Hippocampal formation (tissue), 2 donors: ENCODE measurements at places on chromosomes 2 and 18.

DNA sequence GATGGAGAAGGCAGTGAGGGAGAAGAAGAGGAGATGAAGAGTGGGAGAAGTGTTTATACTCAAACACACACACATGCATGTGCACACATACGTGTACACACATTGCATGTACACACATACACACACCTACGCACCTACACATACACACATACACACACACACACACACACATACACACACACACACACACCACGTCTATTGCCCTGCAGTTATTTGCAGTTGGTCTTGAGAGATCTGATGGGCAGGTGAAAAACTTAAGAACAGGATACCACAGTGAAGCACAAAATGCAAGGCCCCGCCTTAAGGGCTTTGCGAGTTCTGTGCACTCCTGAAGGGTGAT is 190.2 kb downstream of the MYCN start:
- no peak for DNase-seq

DNA sequence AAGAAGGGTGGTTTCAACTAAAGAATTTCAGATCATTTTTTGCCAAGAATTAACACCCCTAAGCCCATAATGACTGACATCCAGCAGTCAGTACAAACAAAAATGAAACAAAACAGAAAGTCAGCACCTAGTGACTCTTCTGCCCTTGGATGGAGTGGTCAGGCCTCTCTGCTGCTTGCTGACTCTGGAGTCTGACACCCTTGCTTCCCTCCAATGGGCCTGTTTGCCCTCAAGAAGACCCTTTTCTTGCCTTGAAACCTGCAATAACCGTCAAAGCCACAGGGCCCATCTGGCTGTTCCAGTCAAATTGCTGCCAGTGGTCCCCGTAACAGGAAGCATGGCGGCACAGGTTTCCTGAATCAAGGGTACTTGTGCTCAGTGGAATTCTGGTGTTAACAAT is 27.2 kb upstream of the CYTIP start:
- no peak for DNase-seq

DNA sequence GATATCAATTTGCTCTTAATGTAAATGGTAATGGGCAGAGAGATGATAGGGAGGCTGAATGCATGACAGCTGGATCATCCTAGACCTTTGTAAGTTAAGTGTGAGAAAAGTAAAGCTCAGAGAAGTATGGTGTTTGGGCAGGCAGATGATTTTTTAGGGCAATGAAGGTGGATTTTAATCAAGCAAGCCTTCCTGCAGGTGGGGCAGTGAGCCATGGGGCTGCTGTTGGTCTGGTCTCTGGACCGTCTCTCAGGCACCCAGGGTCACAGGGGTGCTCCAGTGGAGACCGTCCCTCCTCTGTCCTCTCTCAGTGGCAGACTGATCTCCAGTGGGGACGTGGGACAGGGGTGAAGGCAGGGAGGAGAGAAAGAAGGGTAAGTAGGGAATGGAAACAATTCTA is 69.8 kb upstream of the STK17B start:
- DNase-seq = no peak

GRCh38 chr2:152493417-152493816 is 158.4 kb downstream of the FMNL2 start:
- DNase-seq = no peak

- DNase-seq = no peak
Measured at GRCh38 chr18:24214913-24215312, 76.1 kb downstream of the CABYR start.

DNA sequence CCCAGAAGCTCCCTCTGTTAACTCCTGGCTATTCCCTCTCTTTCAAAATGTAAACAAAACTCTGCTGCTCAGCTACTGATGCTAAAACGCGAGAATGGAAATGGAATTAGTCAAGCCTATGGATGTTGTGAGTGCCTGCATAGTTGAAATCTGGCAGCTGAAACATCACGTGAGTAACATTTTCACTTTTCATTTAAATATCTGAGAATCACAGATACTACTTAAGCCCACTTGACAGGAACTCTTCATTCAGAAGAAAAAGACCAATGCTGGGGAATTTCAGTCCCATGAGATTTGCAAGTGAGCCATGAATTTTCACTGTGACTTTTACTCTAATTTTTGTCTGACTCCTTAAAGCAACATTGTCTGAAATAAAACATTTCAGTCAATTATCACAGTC is 215.3 kb upstream of the SESTD1 start:
- no peak for DNase-seq

DNA sequence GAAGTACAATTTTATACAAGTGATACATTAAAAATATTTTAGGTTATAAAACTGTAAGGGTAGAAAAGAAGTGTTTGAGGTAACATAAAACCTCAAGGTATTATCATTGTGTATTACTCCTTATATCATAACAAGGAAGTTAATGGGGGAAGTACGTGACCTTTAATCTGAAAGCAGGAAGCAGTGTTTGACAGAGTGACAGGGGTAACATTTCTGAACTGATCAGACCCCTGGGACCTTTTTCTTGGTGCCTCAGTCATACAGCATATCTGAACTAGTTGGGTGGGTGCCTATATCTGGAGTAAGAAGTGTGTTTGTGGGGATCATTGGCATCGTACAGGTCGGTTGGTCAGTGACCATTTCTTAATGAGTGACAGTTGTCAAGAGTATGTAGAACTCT is 43.0 kb downstream of the MALT1 start:
- no peak for DNase-seq

- DNase-seq = no peak
Measured at GRCh38 chr2:64978514-64979268, 10.5 kb upstream of the SLC1A4 start.

DNA sequence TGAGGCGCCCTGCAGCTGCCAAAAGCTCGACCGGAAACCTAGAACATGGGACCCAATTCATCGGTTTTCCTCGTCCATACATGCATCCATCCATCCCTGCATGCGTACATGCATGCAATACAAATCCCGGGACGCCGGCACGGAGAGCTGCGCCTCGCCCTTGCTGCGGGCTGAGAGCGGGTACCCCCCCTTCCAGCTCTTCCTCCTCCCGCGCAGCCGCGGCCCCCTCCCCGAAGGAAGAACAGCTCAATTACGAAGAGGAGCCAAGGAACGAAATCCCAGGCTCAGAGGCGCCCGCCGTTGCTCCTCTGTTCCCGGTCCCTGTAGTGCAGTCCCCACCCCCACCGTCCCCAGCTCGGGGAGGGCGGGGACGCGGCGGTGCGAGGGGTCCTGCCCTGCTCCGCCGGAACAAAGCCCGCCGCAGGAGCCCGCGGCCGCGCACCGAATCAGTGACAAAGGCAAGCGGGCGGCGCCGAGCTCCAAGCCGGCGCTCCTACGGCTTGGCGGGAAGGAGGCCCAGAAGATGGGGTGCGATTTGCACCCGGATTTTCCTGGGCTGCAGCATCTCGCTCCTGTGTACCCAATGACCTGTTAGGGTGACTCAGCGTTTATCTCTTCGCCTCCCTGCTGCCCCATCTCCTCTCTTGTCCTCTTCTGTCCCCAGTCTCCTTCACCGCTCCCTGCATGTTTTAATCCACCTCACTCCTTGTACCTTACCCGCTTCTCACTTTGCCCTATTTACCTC is 8.9 kb upstream of the POU3F3 start:
- DNase-seq = peak; percentile 77

DNA sequence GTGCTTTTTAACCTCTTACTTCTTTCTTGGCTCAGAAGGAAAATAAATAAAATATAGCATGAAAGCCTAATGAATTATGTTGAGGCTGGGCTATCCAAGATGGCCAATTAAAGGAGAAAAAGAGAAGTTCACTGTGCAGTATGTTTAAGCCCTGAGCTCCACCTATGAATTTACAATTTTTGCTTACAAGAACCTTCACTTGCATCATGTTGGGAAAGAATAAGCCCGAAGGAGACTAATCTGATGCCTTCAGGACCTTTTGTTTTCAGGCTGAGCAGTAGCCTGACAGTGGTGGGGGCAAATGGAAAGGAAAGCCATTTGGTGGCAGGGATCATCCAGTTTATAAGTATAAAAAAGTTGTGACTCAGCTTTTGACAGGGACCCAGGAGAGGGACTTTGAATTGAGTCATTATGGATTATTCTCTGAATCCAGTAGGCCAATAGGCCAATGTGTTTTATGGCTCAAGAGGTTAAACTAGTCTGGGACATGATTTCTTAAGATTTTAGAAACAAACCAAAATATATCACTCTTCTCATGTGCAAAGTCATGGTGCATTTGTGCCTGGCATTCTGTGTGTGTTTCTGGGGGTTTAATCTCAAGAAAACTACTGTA is 56.9 kb downstream of the E2F6 start:
- DNase-seq = no peak

DNA sequence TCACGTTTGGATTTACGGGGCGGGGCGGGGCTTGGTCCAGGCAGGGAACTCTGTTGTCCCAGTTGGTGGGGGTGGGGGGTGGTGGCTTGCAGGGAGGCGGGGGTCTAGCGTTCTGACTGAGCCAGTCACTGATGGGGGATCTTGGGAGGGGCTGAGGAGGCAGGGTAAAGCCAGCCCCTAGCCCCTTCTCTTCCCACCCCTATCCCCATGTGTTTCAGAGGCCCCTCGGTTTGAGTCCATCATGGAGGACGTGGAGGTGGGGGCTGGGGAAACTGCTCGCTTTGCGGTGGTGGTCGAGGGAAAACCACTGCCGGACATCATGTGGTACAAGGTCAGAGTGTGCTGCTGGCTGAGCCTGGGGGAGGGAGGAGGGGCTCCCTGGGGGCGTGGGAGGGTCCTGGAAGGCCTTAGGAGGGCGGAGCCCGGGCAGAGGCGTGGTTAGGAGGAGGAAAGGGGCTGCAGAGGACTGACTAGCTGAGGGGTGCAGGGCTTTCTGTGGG is 22.0 kb upstream of the GMPPA start:
- no peak for DNase-seq

- DNase-seq = no peak
Measured at GRCh38 chr2:168585700-168586099, 129.6 kb downstream of the CERS6 start.

- no peak for DNase-seq
Measured at GRCh38 chr2:189348369-189348768, 92.9 kb upstream of the WDR75 start.

GRCh38 chr2:151916632-151917031 is 88.4 kb upstream of the ARL5A start:
- no peak for DNase-seq

DNA sequence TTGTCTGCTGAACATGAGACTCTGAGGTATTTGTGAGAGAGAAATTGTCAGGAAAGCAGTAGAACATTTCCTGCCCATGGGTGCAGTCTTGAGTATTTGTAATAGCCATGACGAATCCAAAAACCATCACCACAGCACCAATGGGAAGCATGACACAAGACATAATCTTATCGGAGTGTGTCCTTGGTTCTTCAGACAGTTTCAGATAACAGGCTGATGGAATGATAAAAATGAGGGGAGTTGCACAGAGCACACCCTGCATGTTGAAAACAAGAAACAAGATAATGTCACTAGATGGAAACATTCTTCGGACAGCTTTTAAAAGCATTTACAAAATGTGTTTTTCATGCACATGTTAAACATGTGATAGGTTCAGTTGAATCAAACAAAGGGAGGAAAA is 56.9 kb downstream of the SLC38A11 start:
- DNase-seq = no peak

GRCh38 chr2:11177871-11178690 is 22.8 kb downstream of the SLC66A3 start:
- DNase-seq = no peak

DNA sequence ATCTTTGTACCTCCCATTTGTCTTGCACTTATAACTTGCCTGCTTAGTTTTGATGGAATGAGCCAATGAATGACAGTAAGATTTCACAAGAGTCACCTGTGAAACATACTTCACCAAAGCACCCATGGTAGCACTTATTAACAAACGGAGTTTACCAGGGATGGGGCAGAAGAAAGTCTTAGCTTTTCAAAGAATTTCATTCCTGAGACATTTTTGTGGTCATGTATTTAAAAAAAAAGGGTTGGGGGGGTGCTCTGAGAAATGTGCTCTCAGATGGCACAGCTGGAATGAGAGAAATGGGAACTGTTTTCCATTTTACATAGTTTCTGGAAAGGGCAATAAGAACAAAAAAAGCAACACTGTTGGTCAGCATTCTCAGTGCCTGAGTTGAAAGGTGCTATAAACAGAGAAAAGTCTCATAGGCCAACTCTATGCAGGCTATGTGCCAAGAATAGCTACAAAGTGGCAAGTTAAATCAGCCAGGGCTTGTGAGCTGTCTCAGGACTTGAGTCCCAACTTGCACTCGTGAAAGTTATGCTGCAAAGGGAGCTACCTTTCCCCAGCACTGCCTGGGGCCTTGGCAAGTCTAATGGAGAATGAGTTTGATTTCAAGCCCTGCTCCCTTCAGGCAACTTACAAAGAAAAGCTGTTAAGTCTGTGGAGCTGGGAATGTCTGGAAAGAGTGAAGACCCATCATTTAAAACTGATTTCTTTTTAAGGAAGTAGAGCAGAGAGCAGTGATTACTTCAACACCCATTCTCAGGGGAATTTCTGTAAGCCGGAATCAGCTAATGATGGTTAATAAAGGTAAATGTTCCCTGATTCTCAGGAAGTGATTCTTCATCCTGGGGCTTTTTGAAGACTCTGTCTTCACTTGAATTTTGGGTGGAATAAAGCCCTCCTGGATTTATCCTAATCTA is 170.6 kb downstream of the SLC8A1 start:
- DNase-seq = no peak

DNA sequence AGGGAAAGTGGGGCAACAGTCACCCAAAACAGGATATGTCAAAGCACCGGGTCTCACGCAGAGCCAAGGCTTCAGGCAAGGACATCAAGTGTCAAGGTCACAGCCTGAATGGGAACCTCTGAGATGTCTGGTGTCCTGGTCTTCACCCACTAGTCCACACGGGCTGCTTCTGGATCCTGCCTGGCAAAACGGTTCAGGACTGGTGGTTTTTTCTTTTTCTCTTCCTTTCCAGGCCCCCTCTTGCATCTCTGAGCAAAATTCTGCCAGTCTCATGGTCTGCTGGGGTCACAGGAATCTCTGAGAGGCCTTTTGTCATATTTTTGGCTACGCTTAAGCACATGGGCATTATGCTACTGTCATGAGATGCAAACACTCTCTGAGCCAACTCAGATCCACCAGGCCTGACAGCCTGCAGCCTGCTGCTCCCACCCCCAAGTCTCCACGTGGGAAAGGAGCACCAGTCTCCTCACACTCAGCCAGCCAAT is 518.2 kb upstream of the ZEB2 start:
- DNase-seq = peak; percentile 65

- DNase-seq = no peak
Measured at GRCh38 chr18:48334845-48335244, 74.3 kb downstream of the ZBTB7C start.

- DNase-seq = no peak
Measured at GRCh38 chr2:201118961-201119854, 3.2 kb downstream of the CFLAR start.

DNA sequence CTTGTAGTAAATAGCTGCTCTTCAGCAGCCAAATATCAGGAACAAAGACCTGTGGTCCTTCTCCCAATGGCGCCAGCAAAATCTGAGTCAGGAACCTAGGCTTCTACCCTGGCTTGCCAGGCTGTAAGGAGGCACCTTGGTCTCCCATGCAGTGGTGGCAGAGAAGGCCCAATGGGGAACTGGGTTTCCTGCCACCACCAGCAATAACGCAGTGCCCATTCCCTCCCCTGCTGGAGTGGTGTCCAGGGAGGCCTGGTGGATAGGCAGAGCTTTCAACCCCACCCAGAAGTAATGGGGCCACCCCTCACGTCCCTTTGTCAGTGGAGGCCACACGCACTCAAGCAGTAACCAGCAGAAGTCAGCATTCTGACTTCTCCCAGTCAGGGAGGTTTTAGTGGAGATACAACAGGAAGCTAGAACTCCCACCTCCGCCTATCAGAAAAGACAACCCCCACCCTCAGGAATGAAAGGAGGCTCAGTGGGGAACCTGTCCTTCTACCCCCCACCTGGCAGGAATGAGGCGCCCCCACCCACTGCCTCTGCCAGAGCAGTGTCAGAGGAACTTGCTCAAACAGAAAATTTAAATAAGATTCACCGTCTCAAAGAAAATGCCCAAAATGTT is 132.4 kb downstream of the COPS8 start:
- DNase-seq = no peak
